ENCODE measurements at places on chromosomes 2 and 18. TPM values are rescaled to one million over a fixed set of nuclear protein-coding genes. Genes with fewer than 3 reads are reported as not detected.
A peak's percentile ranks its signal among the peaks of the same experiment; 100 is the strongest.

DNA sequence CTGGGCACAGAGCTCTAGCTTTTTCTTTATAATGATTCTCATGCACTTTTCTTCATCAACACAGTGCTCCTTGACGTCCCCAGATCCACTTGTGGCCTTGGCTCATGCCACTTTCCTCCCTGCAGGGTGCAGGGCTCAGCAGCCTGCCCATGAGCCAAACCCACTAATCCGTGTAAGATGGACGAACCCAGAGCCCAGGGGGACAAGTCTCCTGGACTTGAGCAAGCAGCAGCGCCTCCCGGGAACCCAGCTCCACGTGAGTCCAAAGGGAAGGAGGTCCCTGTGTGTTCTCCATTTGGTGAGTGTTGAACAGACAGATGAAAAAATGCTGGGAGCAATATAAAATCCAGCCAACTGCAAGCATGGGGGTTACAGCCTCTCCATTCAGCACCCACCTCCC lies 470.6 kb upstream of the HS6ST1 start:
- DNase-seq: no peak

- no peak for DNase-seq
Measured at GRCh38 chr2:70546376-70546775, 7.2 kb downstream of the TGFA start.

Gene DYNAP
- not detected for total RNA-seq

- DNase-seq: peak; percentile 66
Measured at GRCh38 chr2:199739413-199740110, 111.4 kb downstream of the FTCDNL1 start.

DNA sequence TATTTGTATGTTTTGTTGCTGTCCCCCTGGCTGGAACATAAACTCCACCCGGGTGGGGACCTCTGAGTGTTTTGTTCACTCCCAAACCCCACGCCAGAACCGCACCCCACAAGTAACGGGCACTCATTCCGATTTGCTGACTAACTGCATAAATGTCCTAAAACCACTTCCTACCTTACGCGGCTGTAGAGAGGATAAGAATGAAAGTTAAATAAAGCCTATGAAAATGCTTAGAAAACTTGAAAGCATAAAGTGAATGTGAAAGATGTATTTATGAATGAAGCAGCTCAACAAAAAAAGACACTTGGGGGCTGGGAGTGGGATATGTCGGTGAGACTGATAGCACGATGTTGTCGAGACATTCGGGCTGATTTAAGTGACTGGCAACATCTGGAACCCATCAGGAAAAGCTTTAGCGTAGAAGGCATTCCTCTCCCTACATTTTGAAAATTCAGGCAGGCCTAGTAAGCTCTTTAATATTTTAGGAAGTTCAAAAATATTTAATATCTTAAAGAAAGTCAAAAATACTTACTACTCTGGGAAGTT lies 206.7 kb downstream of the SH3RF3 start:
- no peak for DNase-seq

- DNase-seq: no peak
Measured at GRCh38 chr18:77024476-77024875, 108.1 kb downstream of the MBP start.

Gene TLX2
- not detected for total RNA-seq

- DNase-seq: no peak
Measured at GRCh38 chr2:121833358-121833723, 77.9 kb downstream of the TSN start.

GRCh38 chr18:56853961-56854360 lies 202.8 kb downstream of the WDR7 start:
- DNase-seq: no peak

Gene MOB1A
- total RNA-seq: 76.2 TPM

- DNase-seq: no peak
Measured at GRCh38 chr2:216888081-216888480, 28.2 kb upstream of the TNP1 start.

Gene CCDC138
- total RNA-seq: 4.4 TPM

DNA sequence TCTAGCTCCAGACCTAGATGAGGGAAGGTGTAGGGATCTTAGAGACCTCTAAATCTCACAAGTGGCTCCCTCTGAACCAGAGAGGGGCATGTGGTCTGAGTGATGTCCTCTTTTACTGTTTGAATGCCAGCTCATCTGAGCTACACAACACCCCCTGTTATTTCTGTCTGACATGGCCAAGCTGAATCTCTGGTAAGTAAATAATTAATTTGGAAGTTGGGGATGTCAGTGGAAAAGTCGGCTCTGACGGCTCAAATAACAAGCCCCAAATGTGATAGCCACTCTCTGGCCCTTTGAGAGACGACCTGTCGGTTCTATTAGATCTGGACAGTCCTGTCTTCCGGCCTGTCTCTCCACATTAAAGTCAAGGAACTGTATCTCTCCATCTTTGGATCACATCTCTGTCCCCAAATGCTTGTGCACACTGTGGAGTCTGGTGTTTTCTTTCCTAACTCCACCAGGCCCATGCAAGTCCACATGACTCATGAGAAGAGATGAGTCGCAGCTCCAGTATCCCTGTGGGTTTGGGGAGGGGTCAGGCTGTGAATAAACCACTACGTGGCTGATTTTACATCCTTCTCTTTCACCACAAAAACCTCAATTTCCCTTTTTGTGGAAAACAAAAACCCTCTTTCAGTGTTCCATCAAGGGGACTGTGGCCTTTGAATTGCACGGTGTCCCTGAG lies 52.5 kb downstream of the SETBP1 start:
- peak; percentile 49 for DNase-seq

Gene CHAC2
- total RNA-seq: 3.7 TPM

DNA sequence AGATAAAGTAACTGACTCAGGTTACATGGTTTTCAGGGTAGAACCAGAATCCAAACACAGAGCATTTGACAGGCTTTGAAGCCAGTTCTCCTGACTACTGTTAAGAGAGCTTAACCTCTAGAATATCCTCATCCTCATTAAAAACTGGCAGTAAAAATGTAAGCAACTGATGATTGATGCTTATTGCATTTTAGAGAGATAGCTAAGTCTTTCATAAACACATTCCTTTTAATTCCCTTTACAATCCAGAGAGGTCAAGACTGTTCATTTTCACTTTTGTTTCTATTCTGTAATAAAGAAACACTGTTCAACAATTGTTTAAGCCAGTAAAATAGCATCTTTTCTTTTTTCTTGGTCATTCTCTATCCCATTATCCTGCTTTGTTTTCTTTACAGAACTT lies 53.9 kb upstream of the RAB27B start:
- no peak for DNase-seq

Gene SEPTIN10
- total RNA-seq: 137 TPM

Gene LIPG
- total RNA-seq: not detected

DNA sequence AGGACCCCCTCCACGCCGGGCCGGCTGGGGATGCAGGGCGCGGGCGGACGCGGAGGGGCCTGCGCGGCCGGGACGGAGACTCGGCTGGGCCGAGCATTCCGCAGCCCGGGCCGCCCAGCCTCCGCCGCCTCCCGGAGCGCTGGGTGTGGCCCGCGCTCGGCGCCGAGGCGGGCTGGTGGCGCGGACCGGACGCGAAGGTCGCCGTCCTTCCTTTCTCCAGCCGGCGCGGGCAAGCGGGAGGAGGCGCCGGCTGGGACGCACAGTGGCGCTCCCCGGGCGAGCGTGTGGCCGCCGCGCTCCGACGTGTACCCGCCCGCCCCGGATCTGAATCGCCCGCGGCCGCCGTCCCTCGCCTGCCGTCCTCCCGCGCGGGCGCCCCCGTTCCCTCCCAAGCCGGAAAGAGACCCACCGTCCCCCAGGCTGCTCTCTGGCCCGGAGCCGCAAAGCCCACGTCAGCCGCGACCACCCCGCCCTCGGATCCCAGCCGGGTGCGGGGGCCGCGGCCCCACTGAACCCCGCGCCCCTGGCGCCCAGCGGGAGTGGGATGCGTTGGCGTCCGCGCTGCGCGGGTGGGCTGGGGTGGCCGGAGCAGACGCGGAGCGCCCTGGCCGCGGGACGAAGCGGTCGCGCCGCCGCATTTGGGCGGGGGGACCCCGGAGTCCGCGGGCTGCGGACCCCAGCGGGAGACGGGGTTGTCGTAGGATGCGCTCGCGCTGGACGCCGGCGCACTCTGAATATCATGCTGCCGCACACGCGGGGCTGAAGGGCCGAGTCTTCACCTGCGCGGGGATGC lies 634 bp downstream of the SPATS2L start:
- DNase-seq: peak; percentile 18

- no peak for DNase-seq
Measured at GRCh38 chr2:11375689-11376027, 31.2 kb upstream of the ROCK2 start.

GRCh38 chr2:240636563-240637115 lies 11.4 kb downstream of the GPR35 start:
- DNase-seq: no peak

- no peak for DNase-seq
Measured at GRCh38 chr18:62777814-62778213, 62.5 kb downstream of the PHLPP1 start.

Gene ZNF512
- total RNA-seq: 17.9 TPM

DNA sequence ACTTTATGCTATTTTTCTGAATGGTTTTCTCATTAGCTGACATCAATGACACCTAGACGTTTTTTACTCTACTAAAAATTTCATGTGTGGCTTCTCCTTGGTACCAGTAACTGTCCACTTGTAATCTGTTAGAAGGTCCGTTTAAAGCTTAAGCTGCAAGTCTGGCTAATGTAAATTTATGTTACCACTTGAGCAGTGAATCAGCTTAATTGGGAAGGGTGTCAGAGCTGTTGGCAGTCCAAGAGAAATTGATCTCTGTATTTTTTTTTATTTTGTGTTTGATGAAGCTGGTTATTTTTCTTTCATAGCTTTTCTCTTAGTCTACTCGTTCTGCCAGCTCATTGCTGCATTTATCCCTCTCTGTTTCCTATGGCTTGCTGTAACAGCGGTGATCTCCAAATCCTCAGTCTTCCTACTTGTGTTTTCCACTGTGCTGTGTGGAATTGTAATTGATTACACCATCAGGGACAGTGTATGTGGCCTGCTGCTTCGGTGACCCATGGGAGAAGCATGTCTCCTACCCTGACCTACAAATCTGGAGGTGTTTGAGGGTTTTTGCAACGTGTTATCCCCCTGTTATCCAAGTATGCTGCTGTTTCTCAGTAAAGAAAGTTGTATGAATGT lies 724.2 kb upstream of the REG3G start:
- no peak for DNase-seq

Gene INHBB
- 0.35 TPM for total RNA-seq

GRCh38 chr2:178072383-178073301 lies at the start of gene PDE11A:
Gene PDE11A, minus strand, starts transcription at chr2:178072777. Its CDS starts 340 bp downstream, at chr2:178072437.
- DNase-seq: peak; percentile 36

DNA sequence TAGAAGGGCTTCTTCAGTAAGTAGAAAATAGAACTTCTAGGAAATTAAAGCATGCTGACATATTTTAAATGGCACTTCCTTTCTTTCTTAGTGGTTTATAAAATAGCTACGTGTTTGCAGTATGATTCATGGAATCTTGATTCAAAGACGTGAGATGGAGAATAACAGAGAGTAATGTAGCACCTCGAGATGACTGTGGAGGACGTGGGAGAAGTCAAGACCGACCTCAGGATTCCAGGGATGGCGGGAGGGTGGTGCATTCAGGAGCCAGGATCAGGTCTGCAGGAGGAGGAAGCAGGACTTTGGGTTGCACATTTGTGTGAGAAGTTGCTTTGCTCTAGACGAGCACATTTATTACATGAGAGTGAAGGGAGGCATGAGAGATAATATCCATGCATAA lies 56.0 kb downstream of the DCDC2C start:
- no peak for DNase-seq

- no peak for DNase-seq
Measured at GRCh38 chr18:51666763-51667191, 469.3 kb upstream of the MEX3C start.

DNA sequence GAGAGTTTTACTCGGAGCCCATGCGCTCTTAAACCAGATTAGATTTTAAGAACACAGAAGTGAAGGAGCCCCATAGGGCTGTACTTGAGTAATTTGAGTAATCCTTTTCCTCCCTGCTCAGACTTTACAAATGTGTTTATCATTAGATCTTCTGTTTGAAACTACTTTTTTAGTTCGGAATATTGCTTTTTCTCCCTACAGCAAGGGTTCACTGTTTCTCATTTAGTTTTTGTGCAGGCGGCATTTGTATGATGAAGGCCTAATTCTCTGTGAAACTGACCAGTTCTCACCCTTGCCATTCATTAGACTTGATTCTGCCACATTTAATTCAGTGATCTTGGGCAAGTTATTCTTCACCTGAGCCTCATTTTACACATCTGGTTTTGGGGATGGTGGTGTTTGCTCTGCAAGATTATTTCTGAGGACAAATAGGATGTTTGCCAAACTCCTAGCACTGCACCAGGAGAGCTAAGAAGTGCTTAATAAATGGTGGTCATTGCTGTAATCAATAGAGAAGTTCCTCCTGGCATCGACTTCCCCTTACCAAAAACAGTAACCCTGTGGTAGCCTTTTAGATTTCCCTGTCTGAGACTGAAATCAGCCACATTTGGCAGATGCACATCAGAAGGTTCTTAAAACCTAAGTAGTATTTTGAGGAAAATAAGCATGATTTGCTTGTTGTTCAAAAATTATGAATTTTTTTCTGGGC lies 2.2 kb downstream of the B3GNT2 start:
- no peak for DNase-seq

DNA sequence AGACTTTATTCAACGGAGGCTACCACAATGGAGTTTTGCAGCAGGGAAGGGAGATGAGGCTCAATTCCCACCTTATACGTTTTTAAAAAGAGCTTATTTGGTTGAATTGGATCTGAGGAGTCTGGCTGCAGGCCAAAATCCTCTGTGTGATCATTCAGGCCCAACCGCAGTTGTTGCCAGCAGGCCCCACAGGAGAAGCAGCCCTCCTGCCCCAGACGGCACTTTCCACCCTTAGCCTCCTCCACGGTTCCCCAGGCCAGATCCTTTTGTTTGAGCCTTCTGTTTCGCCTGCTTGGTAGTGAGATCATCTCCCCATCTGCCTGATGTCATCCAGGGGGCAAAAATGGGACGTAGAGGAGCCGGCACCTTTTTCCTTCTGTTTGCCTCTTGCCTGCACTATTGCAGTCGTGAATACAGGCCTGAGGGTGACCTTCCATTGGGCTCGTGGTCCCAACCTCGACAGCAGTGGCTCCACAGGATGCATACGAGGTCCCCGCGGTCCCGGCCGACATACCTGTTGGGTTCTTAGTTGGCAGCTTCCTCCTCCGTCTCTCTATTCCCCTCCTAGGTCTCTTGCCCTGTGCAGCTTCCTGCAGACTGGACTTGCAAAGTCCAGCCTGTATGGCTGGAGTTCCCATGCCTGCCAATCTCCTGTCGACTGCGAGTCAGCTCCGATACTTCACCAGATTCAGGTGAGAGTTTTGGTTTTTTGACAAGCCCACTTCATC lies 9.3 kb upstream of the GPR35 start:
- no peak for DNase-seq

Gene CD28
- total RNA-seq: 7.4 TPM

GRCh38 chr18:78960709-78961108 lies 18.9 kb upstream of the SALL3 start:
- no peak for DNase-seq

DNA sequence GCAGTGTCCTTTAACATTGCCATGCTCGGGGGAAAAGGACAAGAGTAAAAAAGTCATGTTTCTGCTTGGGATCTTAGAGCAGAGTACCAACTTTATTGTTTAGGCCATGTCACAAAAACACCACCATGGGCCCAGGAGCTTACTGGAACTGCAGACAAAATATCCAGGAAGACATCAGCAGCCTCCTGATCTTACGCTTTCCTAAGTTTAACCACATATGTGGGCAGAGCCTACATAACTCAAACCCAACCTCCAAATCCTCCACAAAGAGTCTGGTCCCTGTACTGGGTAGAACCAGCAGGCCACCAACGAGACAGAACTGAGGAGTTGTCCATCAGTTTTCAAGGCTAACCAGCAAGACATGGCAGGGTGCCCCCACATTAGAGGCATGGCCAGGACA lies 10.3 kb downstream of the GALNT14 start:
- DNase-seq: no peak
